ENCODE measurements at places on chromosomes 5 and 9. TPM values are rescaled to one million over a fixed set of nuclear protein-coding genes. Genes with fewer than 3 reads are reported as not detected.

Gene MAMDC2
- total RNA-seq = not detected

- no peaks in the 10 kb centered on the region for H3K36me3 ChIP-seq
- H3K4me3 ChIP-seq = peak overlapping the region; percentile 16
- DNase-seq = peak; percentile 83
- H3K27me3 ChIP-seq = peaks cover 74% of the 10 kb centered on the region
These were observed 79.2 kb upstream of the HSPA9 start for GRCh38 chr5:138654281-138654867.

DNA sequence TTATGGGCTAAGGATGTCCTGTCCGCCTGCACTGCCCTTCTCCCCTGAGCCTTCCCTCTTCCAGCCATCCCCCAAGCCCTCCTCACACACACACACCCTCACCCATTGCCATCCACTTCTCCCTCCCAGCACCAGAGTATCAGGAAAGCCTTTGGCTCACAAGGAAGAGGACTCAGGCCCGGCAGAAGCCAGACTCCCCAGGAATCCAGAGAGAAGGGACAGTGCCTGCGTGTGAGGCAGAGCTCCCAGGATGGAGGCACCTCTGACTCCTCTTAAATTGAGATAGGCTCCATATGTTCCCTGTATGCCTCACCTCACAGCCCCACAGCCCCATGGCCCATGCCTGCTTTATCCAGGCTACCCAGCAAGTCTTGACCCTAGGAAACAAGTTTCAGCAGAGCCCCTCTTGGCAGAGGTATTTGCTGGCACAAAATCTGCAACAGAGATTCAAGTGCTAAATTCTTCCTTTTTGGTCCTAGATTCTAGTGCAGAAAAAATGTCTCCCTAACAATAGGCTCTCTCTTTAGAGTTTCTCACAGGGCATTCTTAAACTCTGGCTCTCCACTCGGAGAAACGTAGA lies 761 bp downstream of the IL17B start:
- H3K27ac ChIP-seq = no peak overlapping the region
- peaks cover 1% of the 10 kb centered on the region for H3K27me3 ChIP-seq
- no peaks in the 10 kb centered on the region for H3K36me3 ChIP-seq
- DNase-seq = no peak

DNA sequence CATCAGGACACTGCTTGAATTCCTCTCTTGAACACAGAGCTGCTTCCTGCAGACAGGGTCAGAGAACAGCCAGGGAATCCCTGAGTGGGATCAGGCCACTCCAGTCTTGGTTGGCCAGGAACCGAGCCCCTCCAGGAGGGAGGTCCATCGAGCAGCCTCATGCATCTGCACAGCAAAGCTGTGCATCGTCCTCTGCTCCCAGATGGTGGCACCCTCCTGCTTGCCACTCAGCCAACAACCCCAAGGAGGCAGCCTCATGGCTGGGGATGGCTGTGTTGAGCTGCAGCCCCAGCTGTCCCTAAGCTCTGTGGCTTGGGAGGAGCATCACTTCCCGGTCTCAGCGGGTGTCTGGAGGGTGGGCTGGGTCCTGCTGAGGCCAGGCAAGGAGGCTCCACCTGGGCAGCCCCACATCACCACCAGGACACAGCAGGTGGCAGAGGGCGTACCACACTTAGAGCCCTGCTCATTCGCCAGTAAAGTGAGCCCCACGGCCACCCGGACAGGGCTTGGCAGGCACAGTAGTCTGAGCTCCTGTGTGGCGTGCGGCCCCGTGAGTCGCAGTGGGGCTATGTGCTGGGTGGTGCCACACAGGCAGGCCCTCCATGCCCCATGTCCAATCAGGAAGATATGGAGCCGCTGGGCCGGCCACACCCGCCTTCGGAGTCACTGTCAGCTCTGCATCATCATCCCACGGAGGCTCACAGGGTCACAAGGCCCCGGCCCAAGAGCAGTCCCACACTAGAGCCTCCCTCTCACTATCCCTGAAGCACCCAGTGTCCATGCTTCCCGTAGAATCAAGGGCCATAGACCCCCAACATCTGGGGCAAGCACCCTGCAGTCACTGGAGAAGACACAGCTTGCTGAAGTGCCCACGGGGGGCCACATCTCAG lies 11.9 kb downstream of the LPCAT1 start:
- H3K27ac ChIP-seq = no peak overlapping the region
- H3K27me3 ChIP-seq = no peaks in the 10 kb centered on the region
- peaks cover 23% of the 10 kb centered on the region for H3K4me1 ChIP-seq
- H3K4me3 ChIP-seq = no peak overlapping the region
- peak; percentile 7 for DNase-seq

Gene CPLANE1
- total RNA-seq = 5.8 TPM

Gene C9orf57
- not detected for total RNA-seq

GRCh38 chr5:103667068-103667467 lies 104.5 kb upstream of the NUDT12 start:
- no peaks in the 10 kb centered on the region for H3K36me3 ChIP-seq
- no peaks in the 10 kb centered on the region for H3K27me3 ChIP-seq
- H3K27ac ChIP-seq = no peak overlapping the region
- DNase-seq = no peak

GRCh38 chr5:117347280-117347679 lies 772.7 kb upstream of the SEMA6A start:
- H3K4me1 ChIP-seq = no peaks in the 10 kb centered on the region
- no peak overlapping the region for H3K4me3 ChIP-seq
- DNase-seq = no peak
- no peak overlapping the region for H3K27ac ChIP-seq
- no peaks in the 10 kb centered on the region for H3K36me3 ChIP-seq

All from activated CD4-positive, alpha-beta memory T cell treated with anti-CD3 and anti-CD28 coated beads for 36 hours (primary cell).